ENCODE measurements at places on chromosomes 3 and 15.
A peak's percentile ranks its signal among the peaks of the same experiment; 100 is the strongest.

GRCh38 chr3:15499536-15499935, 22.0 kb downstream of the COLQ start:
- DNase-seq, result no peak

DNA sequence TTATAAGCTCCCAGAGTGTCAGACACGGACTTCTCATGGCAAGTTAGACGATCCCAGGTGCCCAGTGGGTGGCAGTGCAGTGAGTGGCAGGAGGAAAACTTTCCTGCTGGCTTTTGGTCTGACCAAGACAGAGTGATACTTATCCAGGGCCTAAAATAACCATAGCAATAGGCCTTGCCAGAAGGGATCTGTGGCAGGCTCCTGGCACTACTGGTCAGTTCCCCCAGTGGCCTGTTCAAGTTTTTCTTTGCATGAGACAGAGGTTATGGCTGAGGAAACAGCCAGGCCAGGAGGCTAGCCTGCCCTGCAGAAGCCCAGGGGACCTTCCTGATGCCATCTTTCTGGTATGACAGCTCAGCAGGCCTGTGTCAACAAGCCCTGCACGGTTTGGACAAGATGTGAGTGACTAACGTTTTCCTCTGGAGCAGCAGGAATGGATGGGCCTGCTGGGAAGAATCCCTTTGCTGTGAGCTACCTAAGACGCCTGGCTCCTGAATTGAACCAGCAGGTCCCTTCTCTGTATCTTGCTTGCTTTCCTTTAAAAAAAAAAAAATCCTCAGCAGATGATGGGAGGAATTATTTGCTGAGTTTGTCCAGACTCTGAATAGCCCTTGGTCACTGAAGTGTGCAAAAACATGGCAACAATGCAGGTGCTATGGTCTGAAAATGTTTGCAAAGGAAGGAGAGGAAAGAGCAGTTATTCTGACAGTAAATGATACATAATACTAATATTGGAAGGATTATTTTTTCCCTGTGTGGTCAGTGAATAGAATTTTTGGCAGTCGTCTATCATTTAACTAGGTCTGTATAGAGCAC, 18.0 kb downstream of the SCG5 start:
- DNase-seq, result no peak

DNA sequence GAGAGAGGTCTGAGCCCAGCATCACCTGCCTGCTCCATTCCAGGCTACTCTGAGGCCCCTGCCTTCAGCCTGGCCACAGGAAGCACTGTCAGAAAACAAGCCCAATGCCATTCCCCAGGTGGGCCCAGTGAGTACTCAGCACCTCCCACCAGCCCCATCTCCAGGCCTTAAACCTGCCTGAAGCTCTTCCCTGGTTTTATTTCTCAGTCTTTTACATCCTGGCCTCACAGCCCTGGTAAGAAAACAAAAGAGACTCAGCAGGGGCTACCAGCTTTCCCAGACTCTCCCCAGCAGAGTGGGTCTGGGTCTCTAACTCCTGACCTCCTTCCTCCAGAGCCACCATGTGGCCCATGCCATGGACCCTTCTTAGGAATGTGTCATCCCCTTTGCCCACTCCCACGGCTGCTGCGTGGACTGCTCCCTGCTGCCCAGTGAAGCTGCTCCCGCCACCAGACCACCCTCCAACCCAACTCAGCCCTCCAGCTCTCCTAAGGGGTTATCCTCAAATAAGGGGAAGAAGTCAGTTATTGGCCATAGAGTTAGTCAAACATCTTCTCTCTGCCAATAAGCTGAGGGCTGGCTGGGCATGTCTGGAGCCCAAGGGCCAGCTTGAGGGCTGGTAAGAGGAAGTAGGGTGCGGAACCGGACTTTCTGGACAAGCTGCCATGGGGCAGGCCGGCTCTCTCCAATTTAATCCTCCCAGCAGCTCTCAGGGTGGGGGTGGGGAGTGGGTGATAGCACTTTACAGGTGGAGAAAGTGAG, 116.7 kb upstream of the LINGO1 start:
- no peak for DNase-seq

DNA sequence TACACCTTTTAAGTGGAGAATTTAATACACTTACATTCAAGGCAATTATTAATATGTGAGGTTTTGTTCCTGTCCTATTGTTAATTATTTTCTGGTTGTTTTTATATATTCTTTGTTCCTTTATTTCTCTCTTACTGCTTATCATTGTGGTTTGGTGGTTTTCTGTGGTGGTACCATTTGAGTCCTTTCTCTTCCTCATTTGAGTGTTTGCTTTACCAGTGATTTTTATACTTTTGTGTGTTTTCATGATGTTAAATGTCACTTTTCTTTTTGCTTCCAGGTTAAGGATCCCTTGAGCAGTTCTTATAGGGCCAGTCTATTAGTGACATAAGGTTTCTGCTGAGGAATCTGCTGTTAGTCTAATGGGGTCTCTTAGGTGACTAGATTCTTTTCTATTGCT, 116.5 kb downstream of the LRRK1 start:
- no peak for DNase-seq

GRCh38 chr3:196686436-196686835, 25.6 kb downstream of the CEP19 start:
- no peak for DNase-seq

DNA sequence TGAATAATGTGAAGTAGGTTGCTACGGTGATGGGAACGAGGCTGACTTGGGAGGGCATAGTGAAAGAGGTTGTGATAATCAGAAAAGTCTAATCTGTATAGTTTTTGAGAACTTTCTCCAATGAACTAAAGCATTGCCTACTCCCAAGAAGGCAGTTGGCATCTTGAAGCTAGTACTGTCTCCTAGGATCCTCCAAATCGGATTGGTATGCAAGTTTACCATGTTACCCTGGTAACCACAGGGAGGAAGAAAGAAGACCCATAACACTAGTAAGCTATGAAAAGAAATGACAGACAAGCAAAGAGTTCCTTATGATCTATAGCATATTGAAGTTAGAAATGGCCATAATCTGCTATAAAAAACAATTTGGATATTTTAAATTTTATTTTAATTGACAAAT, 127.2 kb upstream of the SYNPR start:
- DNase-seq, result no peak

DNA sequence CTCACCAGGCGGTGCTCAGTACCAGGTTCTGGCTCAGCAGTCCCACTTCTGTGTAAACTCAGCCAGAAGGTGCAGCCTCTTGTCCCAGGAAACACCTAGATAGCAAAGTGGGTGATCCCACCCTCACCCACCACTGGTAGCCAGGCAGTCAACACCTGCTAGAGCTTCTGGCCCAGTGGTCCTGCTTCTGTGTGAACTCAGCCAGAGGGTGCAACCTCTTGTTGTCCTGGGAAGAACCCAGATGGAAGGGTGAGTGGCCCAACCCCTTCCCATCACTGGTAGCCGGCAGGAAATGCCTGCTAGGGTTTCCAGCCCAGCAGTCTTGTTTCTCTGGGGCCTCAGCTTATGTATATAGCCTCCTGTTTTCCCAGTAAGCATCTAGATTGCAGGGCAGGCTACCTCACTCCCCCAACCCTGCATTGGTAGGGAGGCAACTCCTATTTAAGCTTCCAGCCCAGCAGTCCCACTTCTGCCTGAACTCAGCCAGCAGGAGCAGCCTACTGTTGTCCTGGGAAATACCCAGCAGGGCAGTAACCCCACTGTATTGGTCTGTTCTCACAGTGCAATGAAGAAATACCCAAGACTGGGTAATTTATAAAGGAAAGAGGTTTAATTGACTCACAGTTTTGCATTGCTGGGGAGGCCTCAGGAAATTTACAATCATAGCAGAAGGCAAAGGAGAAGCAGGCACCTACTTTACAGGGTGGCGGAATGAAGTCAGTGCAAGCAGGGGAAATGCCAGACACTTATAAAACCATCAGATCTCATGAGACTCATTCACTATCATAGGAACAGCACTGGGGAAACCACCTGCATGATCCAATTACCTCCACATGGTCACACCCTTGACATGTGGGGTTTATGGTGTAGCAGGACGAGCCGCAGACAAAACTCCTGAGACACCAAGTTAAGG, 110.6 kb downstream of the DTWD1 start:
- no peak for DNase-seq

GRCh38 chr15:69478259-69478781, 25.7 kb downstream of the RPLP1 start:
- peak; percentile 62 for DNase-seq

DNA sequence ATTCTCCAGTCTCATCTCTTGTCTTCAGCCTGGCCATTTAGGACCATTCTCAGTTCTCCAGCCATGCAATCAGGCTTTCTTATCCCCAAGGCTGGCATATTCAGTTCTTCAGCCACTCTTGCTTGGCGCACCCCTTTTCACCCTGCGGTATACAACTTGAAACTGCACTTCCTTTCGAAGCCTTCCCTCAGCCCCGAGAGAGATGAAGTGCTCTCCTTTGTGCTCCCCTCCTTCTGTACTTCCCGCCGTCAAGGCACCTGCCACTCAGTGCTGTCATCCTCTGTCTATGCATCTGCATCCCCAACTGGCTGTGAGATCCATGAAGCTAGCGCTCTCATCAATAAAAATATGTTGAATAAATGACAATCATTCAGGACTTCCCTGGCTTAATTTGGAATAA, 45.7 kb downstream of the MORC1 start:
- DNase-seq, result no peak

DNA sequence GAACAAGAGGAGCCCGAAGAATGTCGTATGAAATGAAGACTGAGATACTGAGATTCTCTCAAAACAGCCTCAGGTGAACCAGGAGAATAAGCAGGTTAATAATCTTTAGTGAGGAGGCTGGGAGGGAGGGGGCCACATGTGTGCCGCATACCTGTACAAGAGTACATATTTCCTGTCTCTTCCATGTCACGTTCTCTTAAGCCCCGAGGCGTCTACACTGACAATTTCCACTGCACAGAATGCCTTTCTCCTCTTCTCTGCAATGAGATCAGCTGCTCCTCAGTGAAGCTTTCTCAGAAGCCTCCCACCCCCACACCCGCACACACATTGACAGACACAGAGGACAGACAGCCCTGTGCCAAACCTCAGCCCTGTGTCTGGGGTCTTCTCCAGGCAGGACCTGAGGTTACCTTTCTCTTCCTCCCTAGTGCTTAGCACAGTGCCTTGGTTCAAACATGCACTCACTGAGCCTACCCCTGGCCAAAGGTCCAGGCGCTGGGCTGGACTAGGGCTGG, 55.4 kb downstream of the PDZRN3 start:
- no peak for DNase-seq

DNA sequence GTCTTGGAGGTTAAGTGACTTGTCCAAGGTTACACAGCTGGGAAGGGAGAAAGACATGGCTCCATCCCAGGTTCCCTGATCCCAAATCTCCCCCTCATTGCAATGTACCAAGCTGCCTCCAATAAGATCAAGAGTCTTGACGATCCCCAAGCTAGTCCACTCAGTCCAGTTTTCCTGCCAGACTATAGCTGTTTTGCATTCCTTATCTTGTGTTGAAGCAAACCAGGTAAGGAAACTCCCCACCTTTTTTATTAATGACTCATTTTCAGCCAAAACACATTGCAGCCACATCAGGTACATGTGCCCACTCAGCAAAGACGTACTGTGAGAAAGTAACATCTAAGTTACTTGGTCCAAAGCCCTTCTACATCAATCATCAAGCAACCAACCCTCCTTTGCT, 41.9 kb downstream of the LIPC start:
- peak; percentile 36 for DNase-seq

DNA sequence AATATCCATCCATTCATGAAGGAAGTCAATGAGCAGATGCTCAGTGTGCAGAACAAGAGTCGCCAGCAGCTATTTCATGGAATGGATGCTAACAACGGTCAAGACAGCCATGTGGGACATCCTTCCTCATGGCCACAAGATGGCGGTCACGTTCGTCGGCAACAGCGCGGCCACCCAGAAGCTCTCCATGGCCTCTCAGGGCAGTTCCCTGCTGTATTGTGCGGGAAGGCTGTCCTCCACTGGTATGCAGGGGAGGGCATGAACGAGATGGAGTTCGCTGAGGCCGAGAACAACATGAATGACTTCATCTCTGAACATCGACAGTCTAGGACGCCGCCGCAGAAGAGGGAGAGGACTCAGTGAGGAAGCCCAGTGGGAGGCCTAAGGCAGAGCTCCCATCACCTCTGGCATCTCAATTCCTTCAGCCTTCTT, 208.3 kb downstream of the TJP1 start:
- no peak for DNase-seq

DNA sequence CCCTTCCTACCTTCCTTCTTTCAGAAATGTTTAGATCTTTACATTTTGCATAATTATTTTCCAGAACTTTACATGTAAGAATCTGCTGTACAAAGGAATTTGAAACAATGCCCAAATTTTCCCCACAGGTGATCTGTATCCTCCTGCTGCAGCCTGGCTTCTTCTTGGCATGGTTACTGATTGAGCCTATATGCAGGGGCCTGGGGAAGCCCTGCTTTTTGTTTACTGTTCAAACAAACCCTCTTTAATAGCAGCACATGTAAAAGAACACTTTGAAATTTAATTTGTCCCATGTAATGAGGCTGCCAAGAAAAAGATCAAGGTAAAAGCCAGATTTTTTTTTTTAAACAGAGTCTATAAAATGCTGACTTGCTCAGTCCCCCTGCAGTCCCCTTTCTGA, 432.2 kb downstream of the TUSC7 start:
- DNase-seq, result no peak

- peak; percentile 11 for DNase-seq
Observed at GRCh38 chr15:28018291-28019044, 80.6 kb downstream of the OCA2 start.

GRCh38 chr3:142275856-142276255, 50.5 kb upstream of the GK5 start:
- no peak for DNase-seq

DNA sequence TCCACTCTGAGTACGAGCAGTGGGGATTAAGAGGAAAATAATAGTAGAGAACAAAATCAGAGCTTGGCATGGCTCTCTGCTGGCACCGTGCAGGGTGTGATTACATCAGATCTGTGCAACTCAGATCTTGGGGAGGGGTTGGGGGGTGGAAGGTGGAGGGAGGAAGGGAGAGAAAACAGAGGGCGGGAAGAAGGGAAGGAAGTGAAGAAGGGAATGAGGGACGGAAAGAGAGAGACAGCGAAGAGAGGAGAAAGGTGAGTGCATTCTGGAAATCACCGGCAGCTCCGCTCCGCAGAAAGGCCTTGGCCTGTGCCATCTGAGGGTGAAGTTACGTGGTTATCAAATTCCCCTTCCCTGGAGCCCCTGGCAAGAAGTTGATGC, 31.0 kb upstream of the ADAMTS17 start:
- DNase-seq, result no peak

DNA sequence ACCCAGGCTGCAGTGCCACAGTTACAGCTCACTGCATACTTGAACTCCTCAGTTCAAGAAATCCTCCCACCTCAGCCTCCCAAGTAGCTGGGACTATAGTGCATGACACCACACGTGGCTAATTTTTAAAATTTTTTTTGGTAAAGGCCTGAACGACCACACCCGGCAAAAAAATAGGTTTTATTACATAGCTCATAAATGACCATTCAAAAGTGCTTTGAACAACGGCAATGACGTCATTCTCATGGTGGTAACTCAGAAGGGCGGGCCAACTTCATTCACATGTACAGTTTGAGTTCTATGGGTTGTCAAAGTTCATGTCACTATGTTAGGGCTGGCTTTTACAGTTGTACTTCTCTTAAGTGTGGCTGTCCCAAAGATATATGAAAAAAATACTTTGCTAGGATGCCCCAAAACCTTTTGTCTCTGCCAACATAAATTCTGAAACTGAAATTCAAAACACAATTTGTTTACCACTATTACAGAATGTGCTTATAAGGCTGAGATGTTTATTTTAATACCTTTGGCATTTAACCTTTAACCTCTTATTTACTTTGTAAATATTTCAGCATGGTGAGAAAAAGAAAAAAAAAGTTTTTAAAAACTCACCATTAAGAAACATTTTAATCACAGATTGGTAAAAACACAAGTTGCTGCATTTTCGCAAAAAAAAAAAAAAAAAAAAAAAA, 6.2 kb downstream of the MYO1E start:
- no peak for DNase-seq

- DNase-seq, result peak; percentile 56
Observed at GRCh38 chr15:41465822-41466421, 27.8 kb upstream of the ITPKA start.

Measured in GM13976 (cell line).